Activated CD8-positive, alpha-beta memory T cell treated with anti-CD3 and anti-CD28 coated beads for 1 hour (primary cell): ENCODE measurements at places on chromosomes 2 and 18.

GRCh38 chr2:18752022-18752493 lies 162.7 kb upstream of the NT5C1B start:
- DNase-seq, result no peak

GRCh38 chr18:27301615-27302378 lies 116.7 kb upstream of the CHST9 start:
- no peak for DNase-seq

DNA sequence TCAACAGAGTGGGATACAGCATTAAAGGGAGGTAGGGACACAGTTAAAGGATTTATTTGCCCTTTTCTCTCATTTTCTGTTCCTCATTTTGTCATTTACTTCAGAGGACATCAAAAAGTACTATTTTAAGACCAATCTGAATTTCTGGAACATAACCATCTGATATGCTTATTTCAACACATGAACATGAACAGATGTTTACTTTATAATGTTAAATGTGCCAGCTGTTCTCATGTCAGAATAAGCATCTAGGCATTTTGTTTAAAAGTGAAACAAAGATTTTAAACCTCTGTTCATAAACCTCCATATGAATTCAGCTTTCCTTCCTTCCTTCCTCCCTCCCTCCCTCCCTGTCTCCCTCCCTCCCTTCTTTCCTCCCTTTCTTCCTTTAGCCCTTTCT lies 677.7 kb downstream of the CNTNAP5 start:
- no peak for DNase-seq

GRCh38 chr2:37564356-37564755 lies 107.1 kb downstream of the CDC42EP3 start:
- no peak for DNase-seq

DNA sequence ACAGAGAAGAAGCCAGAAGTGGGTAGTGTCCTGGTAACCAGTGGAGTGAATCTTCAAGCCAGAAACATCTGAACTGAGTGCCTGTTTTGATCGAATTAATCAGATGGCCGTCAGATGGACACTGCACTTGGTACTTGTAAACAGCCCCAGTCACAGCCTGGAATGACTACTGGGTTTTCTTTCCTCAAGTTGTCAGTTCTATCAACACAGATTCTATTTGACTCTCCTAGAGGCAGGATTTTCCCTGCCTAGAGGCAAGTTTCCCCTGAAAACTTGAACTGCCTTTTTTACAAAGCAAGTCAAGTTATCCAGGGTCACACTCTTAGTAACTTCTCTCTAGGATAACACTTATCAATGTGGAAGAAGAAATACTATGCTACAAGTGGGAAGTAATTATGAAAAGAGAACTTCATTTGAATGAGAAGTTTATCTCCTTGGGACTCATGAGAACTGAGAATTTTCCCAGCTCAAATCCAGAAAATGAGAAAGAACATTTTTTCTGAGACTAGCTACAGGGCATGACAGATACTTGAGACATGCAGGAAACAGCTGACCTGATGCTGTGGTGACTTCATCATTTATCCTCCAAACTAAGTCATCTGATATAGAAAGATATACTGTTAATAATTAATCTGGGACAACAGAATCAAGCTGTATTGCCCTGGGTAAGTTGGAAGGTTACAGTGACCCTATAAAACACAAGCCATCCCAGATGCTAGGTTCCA lies 36.0 kb downstream of the SULT1C2 start:
- DNase-seq, result no peak
